ENCODE measurements at places on chromosomes 6 and 20.
A peak's percentile ranks its signal among the peaks of the same experiment; 100 is the strongest.

DNA sequence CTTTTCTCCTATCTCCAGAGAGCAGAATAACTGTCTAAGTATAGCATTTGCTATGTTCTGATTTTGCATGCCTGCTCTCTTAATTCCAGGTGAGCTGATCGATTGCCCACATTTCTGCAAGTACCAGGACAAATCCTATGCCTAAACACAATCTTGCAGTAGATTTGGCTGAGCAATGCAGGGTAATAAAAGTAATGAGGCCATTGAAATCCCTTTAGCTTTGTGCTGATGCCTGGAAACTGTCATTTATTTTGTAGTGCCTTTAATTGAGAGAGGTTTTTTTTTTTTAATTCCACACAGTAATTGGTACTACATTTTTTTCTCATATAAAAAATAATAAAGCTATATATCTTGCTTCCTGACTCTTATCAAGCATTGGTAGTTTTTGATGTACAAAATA is 252.3 kb downstream of the NKAIN2 start:
- no peak for DNase-seq

DNA sequence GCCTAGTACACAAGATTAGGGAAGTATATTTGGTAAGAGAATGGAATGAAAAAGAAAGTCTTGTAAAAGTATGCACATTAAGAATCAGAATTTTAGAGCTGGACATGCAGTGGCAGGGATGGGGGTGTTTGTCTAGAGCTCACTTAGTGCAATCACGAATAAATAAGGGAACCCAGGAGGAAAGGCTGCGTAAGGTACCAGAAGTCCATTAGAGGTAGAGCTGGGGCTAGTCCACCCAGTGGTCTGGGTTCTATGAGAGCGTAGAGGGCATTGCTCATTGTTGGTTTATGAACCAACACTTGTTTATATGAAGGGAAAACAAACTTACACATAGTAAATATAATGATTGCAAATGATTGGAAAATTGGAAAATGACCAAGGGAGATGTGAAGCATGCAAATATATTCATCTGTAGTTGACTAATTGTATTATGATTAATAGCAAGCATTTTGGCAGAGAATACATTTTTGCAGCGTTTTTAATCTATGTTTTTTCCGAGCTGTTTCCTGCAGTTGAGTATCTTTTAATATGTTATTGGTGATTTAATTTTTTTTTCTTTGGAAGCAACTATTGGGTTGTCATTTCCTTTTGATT is 3.2 kb downstream of the CDC40 start:
- no peak for DNase-seq

DNA sequence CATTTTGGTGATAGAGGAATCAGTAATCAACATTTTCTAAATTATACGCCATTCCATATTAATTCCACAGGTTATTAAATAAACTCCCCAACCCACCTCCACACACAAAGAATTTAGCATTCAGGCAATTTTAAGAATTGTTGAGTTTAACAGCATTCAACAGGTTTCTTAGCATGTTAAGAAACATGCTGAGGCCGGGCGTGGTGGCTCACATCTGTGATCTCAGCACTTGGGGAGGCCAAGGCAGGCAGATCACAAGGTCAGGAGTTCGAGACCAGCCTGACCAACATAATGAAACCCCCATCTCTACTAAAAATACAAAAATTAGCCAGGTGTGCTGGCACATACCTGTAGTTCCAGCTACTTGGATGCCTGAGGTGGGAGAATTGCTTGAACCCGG is 64.0 kb upstream of the PHACTR2 start:
- no peak for DNase-seq

- DNase-seq = no peak
Observed at GRCh38 chr6:73657201-73657600, 3.4 kb upstream of the SLC17A5 start.

GRCh38 chr6:3384241-3385143 is 72.4 kb downstream of the SLC22A23 start:
- no peak for DNase-seq

DNA sequence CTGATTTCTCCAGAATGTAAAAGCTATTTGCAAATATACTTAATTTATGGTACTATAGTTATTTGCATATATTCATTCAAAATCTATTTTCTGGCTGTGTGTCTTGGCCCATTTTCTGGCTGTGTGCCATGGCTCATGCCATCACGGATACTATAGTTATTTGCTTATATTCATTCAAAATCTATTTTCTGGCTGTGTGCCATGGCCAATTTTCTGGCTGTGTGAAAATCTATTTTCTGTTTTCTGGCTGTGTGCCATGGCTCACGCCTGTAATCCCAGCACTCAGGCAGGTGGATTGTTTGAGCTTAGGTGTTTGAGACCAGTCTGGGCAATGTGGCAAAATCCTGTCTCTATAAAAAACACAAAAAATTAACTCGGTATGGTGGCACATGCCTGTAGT is 28.9 kb upstream of the RIPK1 start:
- DNase-seq = no peak

DNA sequence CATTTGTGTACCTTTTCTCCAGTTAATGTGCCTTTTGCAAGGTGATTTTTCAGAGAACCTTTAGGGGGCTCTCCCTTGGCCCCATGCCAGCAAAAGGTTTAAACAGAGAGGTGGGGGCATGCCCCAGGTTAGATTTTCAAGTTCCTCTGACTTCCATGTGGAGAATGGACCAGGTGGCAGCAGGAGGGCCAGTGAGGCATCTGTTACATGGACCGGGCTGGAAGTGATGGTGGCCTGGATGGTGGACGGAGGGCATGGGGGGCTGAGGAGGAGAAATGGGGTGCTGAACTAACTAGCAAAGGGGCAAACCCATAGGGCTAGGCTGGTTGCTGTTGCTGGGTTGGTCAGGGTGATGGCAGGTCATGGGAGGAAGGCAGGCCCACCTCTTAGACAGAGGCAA is 20.7 kb upstream of the BPI start:
- DNase-seq = no peak

DNA sequence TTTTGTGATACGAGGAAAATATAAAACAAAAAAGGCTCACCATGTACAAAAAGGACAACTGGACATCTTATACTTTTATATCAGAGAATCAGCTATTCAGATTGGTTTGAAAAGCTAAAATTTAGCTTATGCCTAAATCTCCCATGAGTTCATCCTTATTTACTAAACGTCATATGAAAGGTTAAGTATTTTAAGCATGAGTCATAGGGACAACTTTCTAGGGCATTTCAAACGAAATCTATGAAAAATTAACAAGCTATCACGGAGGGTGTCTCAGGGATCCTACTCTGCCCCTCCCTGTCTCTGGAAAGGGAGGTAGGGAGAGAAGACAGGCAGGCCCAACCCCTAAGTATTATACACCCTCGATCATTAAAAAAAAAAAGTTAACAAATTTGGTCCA is 124.1 kb upstream of the LOC128125822 start:
- DNase-seq = no peak

GRCh38 chr6:169654598-169655391 is 47.0 kb downstream of the WDR27 start:
- peak; percentile 31 for DNase-seq

- DNase-seq = no peak
Observed at GRCh38 chr6:113846577-113846976, 10.6 kb upstream of the MARCKS start.

DNA sequence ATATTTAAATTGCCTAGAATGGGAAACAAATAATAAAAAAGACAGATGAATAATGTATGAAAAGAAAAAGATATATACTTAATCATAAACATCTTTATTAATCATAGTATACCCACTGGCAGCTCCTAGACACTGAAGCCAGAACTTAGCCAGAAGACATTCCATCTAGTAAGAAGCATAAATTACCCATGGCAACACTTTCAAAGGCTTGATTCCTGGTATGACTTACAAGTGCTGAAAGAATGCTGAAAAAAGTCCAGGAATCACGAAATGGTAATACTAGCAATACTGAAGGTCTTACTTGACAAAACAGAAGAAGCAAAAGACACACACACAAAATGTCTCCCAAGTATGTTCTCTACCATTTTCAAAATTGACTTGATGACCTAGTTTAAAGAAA is 38.0 kb downstream of the RWDD2A start:
- peak; percentile 66 for DNase-seq

DNA sequence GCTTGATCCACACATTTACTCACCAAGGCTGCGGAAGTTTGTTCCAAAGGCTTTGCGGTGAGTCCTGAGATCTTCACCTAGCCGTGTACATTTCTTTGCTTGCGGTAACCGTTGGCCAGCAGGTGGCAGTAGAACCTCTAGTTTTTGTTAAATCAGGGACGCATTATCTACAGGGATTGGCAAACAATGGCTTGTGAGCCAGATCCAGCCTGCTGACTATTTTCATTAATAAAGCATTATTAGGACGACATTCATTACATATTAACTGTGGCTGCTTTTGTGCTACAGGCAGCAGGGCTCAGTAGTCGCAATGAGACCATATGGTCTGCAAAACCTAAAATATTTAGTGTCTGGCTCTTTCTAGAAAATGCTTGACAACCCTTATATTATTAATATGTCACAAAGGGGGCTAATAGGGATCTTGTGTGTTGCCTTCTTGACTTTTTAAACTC is 174.1 kb downstream of the DOK5 start:
- DNase-seq = peak; percentile 40

GRCh38 chr6:63787021-63787420 is 151.4 kb downstream of the PHF3 start:
- no peak for DNase-seq

GRCh38 chr6:43951063-43951755 is 176.0 kb downstream of the MRPL14 start:
- no peak for DNase-seq

GRCh38 chr6:149433881-149434280 is 33.8 kb downstream of the SUMO4 start:
- no peak for DNase-seq

GRCh38 chr20:3787324-3788014 is 929 bp upstream of the CENPB start:
- DNase-seq = no peak

DNA sequence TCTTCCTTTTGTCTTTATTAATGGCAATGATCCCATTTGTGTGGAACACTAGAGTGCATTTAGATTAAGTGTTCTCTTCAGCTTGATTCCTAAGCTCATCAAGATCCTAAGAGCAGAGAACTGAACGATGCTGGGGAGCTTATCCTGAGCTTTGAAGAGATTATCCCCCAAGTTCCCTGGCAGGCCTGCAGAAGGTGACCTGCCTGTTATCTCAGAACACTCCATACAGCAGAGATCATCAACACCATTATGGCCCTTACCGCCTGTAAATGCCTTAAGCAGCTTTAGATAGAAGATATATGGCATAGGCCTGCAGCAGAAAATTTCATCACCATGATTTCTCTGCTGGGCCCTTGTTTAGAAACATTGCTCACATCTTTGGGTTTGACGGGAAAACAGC is 779.9 kb upstream of the MAP3K7 start:
- no peak for DNase-seq

- no peak for DNase-seq
Observed at GRCh38 chr6:138013959-138014358, 93.3 kb downstream of the PERP start.

Measured in fibroblast of skin of left biceps (primary cell).